ENCODE measurements at places on chromosomes 2 and 18.

DNA sequence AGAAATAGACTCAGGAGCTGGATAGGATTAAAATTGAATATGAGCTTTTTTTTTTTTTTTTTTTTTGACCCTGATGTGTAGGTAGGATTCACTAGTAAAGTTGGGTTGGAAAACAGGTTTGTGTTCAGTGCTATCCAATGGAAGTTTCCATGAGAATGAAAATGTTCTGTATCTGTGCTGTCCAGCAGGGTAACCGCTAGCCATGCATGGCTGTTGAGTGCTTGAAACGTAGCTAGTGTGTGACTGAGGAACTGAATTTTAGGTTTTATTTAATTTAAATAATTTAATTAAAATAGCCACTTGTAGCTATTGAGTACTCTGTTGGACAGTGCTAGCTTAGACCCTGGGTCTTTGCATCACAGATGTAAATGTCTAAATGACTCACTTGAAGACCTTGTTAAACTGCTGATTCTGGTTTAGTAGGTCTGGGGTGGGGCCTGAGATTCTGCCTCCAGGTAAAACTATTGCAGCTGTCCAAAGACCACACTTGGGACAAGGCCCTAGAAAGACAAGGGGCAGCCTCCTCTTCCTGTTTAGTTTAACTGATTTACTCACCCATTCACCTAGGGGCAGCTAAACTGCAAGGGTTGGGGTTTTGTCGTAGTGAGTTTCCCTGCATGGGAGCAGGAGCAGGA is 84.7 kb upstream of the STON1 start:
- no peak for DNase-seq

DNA sequence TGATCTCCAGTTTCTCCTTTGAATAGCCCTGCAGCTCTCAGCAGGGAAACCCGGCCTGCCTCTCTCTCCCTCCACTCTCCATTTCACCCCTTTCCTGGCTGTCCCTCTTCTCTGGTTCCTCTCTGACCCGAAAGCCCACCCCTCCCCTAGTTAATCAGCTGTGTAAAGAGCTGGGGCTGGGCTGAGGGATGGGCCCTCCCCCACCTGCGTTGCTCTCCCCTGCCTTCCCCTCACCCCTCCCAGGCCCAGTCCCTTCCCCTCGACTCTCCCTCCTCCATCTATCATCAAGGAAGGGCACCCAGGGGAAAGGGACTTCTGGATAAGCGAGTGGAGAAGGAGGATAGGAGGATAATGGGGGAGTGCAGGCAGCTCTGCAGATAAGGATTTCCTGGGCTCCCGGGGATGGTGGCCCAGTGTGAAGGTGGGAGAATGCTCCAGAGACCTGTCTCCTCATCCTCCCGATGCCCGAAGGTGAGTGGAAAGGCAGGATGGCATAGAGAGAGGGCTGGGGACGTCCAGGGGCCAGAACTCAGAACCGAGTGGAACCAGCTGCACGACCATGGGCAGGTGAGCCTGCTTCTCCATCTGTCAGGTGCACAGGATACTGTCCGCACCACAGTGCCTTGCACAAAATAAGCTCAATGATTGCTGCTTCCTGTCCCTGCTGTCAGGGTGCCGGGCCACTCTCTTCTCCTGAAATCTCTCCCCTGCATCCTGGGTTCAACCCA is 12.0 kb downstream of the SLC30A3 start:
- DNase-seq, result no peak

GRCh38 chr18:36903215-36903928 is 74.4 kb downstream of the KIAA1328 start:
- DNase-seq, result no peak

- no peak for DNase-seq
Observed at GRCh38 chr2:30677231-30677630, 130.0 kb downstream of the CAPN13 start.

GRCh38 chr18:4455113-4455811 is at the start of gene DLGAP1:
Gene DLGAP1, minus strand, starts transcription at chr18:4455307.
- no peak for DNase-seq

DNA sequence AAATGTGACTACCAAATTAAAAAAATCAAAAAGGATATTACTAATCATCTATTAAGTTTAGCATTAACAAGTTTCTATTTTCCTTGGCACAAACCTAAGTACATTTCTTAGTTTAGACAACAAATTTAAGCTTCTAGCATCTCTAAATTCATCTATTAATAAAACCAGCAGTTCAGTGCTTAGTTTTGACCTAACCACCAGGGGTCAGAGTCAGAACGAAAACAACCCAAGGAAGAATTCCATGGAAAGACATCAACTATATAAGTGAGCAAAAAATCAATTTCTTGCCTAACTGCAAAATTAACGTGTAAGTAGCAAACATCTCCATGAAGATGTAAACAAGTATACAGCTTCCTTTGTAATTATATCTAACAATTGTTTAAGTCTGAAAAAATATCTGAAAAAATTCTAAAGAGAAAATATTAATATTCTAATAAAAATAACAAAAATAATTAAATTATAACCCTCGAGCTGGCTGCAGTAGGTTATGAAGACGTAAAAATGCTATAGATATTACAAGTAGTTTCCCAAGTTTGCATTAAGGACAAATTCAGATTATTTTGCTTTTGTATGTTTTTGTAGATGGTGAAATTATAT is 83.7 kb downstream of the CERKL start:
- no peak for DNase-seq

DNA sequence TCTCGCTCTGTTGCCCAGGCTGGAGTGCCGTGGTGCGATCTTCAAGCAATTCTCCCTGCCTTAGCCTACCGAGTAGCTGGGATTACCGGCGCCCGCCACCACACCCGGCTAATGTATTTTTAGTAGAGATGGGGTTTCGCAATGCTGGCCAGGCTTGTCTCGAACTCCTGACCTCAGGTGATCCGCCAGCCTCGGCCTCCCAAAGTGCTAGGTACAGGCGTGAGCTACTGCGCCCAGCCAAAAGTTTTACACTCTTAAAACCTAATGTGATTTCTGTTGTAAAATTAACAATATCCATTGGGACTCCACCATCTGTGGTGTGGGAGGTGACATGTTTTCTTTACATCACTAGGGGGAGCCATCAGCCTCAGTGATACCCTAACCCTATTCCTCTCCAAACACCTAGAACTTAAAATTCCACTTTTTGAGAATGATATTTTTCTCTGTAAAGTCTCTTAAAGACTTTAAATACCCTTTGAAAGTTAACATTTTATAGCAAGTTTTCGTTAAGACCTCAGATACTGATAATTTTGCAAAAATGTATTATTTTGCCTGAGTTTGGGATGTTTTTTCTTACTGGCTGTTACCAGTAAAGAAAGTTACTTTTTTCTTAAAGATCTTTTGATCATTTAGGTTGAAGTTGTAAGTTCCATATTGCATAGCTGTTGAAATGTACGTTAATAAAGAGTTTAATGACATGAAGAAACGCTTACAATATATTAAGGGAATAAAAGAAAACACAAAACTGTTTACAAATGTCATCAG is 11.6 kb upstream of the EIF2AK2 start:
- no peak for DNase-seq

- DNase-seq, result no peak
Observed at GRCh38 chr2:66470199-66470598, 35.3 kb downstream of the MEIS1 start.

GRCh38 chr2:200483729-200484198 is 26.1 kb downstream of the KCTD18 start:
- no peak for DNase-seq

- no peak for DNase-seq
Observed at GRCh38 chr2:16247326-16248122, 307.2 kb downstream of the MYCN start.

DNA sequence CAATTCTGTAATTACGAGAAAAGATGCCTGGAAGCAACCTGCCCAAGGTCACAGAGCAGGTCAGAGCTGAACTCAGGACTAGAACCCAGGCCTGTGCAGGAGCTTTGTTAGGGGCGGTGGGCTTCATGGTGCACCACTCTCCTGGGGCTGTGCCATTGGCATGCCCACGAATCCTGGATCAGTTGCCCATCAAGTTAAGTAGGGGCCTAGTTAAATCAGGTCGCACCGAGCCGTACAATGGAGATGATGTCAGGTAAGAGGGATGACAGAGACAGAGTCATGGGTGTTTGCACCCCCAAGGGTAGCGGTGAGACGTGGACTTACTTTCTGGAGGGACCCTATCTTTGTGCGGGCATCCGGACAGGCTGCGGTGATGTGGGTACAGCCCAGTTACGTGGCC is 172.6 kb upstream of the PXDN start:
- DNase-seq, result no peak

DNA sequence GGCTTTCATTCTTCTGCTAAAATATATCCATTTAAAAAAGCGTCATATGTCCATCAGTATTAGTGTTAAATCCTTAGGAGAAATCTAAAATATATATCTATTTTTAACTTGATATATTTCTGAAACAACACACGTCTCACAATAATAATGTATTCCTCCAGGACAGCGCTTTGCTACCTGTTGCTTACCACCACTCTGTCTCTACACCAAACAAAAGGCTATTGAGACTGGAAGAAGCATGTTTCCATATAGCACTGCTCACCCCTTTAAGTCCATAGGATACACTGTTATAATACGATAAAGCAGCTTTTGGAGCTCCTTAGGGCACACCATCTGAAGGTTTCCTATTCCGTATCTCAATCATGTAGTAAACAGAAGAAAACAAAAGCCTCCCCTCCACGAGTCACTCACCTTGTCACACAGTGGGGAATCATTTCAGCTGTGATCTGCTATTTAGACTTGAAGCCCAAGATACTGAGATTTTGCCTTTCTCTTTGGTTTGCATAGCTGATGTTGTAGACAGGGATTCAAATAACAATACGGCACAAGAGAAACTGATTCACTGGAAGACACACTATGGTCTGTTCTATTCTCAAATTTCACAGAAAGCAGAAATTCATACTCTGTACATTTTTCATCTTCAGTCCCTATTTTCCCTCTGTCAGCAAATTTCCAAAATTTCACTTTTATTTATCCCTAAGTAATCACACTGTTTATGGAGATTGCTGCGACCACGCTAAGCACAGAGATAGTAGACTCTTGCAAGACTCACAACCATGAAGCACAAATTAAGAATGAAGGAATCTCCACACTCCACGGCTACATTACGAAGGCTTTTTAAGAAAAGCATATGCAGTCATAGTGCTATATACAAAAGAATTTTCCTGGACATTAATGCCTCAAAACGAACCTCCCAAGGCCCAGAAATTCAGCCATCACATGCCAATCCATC is 187.1 kb downstream of the TCF4 start:
- DNase-seq, result no peak

DNA sequence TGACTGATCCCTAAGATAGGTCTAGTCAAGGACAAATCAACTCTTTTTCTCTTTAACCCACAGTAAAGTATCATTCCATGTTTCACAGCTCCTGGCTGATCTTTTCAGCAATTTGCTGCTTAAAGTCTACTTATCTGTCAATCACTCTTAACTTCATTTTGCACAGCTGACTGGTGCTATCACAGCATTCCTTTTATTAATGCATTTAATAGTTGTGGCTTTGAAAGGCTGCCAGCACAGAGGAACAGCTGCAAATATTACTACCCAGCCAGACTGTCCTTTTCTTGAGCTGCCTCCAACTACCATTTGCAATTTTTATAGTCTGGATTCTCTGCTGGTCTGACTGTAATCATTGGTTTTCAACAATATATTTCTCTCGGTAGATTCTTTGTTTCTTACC is 303.5 kb downstream of the STK39 start:
- no peak for DNase-seq

DNA sequence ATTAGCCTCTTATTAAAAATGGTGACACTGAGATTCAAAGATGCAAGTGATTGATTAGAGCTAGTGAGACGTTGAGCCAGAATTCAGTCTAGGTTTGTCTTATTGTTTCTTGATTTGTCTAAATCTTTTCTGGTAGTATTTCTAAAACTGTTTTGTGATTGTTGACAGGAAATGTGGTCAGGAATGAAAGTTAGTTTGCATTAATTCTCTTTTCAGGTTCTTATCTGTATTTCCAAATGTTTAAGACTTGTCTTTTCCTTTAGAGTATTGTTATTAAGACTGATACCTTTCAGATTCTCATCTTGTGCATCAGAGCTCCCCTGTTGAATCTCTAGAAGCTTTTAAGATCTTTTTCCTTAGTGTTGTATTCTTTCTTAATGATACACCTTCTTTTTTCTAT is 89.3 kb downstream of the MBD5 start:
- DNase-seq, result no peak

- DNase-seq, result no peak
Observed at GRCh38 chr2:215002500-215002899, 135.9 kb downstream of the ABCA12 start.

DNA sequence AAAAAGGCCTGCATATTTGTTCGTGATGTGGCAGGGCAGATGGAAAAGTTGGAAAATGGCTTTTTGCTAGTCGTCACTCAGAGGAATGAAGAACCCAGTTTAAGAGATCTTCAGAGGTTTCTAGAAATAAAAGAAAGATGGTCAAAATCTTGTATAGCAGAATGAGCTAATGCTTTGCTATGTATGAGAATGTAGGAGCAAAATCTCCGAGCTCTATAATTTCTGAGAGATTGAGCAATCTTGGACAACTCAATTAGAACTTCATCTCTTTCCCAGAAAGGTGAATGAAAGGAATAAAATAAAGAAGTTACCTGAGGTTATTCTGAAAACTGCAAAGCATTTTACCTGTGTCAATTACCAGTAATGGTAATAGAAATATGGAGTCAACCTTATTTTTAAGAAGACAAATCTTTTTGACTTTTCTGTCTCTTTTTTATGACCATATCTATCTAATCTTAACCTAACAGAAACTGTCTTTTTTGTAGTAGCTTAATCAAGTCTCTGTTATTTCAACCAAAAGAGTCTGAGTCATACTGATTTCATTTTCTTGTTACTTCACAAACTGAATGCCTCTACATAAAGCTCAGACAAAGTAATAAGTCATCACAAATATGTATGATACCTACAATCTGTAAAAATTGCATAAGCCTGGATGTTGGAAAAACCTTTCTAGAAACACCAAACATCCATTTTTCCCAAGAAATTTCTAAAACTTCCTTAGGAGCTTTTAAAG is 32.5 kb downstream of the CCDC68 start:
- no peak for DNase-seq

- no peak for DNase-seq
Observed at GRCh38 chr18:58218117-58218516, 174.1 kb downstream of the NEDD4L start.

GRCh38 chr2:110863726-110864125 is 131.4 kb downstream of the ACOXL start:
- no peak for DNase-seq

- DNase-seq, result no peak
Observed at GRCh38 chr2:68537809-68538208, 70.4 kb downstream of the APLF start.

Measured in activated CD4-positive, alpha-beta T cell treated with anti-CD3 and anti-CD28 coated beads, Interleukin-2, amount 50 U/mL, for 24 hours (primary cell).